ENCODE measurements at places on chromosomes 16 and 17.

GRCh38 chr17:64216000-64216337, 47.1 kb downstream of the TEX2 start:
- no peak for DNase-seq

GRCh38 chr16:29857133-29857760, 5.8 kb downstream of the CDIPT start:
- DNase-seq, result no peak

- peak; percentile 52 for DNase-seq
These were observed 9.4 kb downstream of the SNX20 start for GRCh38 chr16:50671644-50672260.

GRCh38 chr16:85567101-85567866, 45.8 kb upstream of the GSE1 start:
- DNase-seq, result no peak

GRCh38 chr17:39527220-39527813, 66.0 kb downstream of the CDK12 start:
- DNase-seq, result peak; percentile 39

DNA sequence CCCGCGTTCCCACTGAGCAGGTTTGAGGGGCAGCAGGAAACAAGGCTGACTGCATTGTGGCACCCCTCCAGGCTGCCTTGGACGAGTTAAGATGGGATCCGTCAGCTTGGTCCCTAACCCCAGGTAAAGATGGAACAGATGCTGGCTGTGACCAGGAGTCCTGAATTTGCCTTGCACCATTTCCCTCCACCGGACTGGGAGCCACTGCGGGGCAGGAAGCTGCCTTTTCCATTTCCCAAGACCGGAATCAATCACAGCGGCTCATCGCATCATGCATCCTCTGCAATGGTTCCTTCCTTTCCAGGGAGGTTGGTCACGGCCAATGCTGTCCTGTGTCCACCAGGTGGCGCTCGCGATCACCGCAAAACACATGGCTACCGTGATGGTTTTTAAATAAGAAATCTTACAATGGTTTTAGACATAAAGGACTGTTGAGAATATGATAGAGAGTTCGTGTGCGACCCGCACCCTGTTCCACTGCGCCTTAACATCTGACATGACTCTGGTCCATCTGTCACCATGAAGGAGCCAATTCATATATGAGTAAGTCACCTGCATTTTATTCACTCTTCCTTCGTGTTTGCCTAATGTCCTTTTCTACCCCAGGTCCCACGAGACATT, 6.8 kb upstream of the MEAK7 start:
- peak; percentile 84 for DNase-seq

DNA sequence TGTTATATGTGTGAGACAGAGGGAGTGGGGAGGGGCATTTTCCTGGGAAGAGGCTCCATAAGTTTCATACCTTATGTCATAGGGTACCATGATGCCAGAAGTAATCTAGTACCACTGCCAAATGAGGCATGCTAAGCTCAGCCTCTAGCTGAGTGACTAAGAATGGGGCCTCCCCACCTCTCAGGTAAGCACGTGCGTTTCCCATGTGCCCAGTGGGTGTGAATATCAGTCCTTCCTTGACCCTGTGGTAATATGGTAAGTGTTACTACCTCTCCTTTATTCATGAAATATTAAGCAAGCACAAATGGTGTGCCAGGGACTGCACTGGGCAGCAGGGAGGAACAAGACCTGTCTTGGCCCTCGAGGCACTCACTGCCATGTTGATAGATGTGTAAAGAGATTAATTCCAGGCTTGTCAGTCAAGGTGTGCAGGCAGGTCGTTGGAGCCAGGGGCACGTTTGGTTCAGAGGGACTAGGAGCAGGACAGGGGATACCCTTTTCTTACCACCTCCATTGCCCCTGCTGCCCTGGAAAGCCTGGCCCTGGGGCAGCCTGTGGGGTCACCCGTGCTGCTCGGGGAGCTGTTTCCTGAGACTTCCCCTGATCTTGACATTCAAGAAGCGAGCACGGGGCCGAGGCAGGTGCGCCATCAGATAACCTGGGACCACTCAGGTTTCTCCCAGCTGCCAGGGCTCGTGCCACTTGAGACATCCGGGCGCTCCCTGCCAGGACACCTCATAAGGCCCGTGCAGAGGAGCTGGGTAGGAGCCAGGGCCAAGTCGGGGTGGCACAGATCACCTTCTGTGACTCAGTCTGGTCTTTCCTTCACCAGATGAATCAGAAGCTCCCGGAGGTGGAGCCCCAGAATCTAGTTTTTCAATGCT, 8.8 kb downstream of the RSAD1 start:
- DNase-seq, result no peak

GRCh38 chr16:2242598-2242997, 6.4 kb downstream of the DNASE1L2 start:
- DNase-seq, result no peak

DNA sequence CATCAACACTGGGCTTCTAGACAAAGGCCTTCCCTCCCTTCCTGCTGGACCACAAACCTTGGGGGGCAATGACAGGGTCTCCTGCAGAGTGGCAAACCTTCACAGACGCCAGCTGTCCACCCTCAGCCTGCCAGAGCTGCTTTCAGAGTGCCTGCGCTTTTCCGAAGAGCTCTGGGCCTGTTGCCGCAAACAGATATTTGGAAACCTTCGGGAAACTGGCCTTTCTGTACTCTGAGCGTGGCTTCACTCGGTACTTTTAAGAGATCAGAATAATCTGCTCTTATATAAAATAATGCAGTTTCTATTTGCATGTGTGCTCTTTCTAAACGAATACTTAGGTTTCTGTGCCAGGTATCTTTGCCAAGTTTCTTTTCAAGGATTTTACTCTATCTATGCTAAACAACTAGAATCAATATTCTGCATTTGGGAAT, 152.1 kb upstream of the CHMP6 start:
- DNase-seq, result no peak

Data from neural progenitor cell (in vitro differentiated cells).